ENCODE measurements at places on chromosomes 12 and 14. TPM values are rescaled to one million over a fixed set of nuclear protein-coding genes. Genes with fewer than 3 reads are reported as not detected.

DNA sequence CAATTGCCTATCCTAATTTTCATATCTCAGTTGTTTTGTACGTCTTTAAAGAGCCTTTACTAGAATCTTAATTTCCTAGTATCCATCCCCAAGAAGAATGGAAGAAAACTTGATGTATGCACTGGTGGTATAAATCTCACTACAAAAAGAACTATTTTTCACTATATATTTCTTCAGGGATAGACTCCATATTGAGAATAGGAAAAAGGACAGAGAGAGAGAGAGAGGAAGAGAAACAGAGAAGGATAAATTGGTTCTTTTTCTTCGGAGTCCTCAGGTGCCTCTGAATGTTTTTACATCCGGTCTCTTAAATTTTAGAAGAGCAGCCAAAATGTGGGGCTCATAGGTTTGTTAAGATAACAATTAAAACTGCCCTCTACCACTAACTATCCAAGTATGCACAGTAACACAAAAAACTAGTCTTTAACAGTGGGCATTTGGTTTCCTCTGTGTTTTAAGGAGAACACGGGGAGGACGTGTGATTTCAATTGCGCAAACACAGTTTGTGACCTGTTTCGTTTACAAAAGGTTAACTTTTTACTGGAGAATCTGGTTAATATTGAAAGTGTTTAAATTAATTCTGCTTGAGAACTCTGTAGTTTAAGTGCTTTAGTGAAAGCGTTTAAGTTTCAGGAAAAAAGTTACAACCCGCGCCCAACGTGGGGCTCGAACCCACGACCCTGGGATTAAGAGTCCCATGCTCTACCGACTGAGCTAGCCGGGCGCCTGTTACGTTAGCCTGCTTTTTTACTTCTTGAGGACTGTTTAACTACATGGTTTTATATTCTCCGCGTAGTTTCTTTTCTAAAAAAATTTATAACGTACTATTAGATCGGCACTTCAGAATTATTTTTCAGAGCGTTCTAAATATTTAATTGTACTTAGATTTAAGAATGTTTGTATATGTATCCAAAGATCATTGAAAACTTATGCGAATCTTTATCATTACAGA lies 5.1 kb upstream of the PSMA3 start:
- peak; percentile 79 for DNase-seq
- H3K4me1 ChIP-seq = peaks cover 4% of the 10 kb centered on the region
- H3K27ac ChIP-seq = peak overlapping the region; percentile 81
- no peaks in the 10 kb centered on the region for H3K36me3 ChIP-seq
- peak overlapping the region; percentile 83 for H3K4me3 ChIP-seq

DNA sequence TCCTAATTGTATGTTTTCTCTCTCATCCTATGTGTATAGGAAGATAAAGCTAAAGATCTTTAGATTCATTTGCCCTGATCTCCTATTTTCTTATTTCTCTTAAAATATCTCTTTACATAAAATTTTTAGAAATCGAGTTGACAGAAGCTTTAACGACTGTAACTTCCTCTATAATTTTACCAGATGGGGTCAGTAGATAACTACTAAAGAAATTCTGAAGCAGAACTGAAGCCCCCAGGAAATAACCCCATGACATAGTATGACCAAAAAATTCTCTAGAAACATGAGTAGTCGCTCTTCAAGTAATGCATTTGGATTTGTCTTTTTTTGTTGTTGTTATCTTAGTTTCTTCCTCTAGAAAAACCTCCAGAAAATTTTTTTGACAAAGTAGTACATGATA lies 288.0 kb downstream of the ERC1 start:
- H3K4me1 ChIP-seq = no peaks in the 10 kb centered on the region
- no peaks in the 10 kb centered on the region for H3K36me3 ChIP-seq
- H3K27ac ChIP-seq = no peak overlapping the region
- no peaks in the 10 kb centered on the region for H3K27me3 ChIP-seq

GRCh38 chr14:74942181-74942580 lies 13.2 kb downstream of the PGF start:
- peak overlapping the region; percentile 6 for H3K4me3 ChIP-seq
- H3K27me3 ChIP-seq = no peaks in the 10 kb centered on the region
- DNase-seq = no peak
- peak overlapping the region; percentile 84 for H3K27ac ChIP-seq
- H3K4me1 ChIP-seq = peaks cover 47% of the 10 kb centered on the region
- H3K36me3 ChIP-seq = no peaks in the 10 kb centered on the region

DNA sequence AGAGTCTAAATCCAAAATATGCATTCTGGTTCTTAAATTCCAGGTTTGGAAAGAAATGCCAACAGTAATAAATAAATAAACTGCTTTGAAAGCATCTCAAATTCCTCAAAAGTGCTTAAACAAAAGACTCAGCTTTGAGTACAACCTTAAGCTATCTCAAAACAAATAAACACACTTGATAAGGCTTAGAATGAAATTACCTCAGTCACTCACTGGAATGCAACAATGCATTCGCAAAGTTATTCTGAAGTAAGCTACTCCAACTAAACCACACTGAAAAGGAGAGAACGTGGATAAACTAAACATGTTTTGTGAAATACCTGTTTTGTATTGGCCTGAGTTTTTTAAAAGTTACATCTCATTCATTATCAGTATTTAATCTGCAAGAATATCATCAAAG lies 1.2 kb downstream of the SPTSSA start:
- no peak overlapping the region for H3K27ac ChIP-seq
- no peak for DNase-seq
- no peaks in the 10 kb centered on the region for H3K27me3 ChIP-seq

- no peak for DNase-seq
- H3K27me3 ChIP-seq = no peaks in the 10 kb centered on the region
- no peaks in the 10 kb centered on the region for H3K4me1 ChIP-seq
- no peak overlapping the region for H3K4me3 ChIP-seq
- no peak overlapping the region for H3K27ac ChIP-seq
Measured at GRCh38 chr12:96510306-96510764, 21.0 kb downstream of the CFAP54 start.

The MAPK1IP1L gene
- total RNA-seq = 127 TPM

The RERGL gene
- not detected for total RNA-seq

The MRPS35 gene
- total RNA-seq = 18.6 TPM

The SMIM41 gene
- not detected for total RNA-seq

Data from natural killer cell (primary cell).